ENCODE measurements at places on chromosomes 7 and 10. TPM values are rescaled to one million over a fixed set of nuclear protein-coding genes. Genes with fewer than 3 reads are reported as not detected.

DNA sequence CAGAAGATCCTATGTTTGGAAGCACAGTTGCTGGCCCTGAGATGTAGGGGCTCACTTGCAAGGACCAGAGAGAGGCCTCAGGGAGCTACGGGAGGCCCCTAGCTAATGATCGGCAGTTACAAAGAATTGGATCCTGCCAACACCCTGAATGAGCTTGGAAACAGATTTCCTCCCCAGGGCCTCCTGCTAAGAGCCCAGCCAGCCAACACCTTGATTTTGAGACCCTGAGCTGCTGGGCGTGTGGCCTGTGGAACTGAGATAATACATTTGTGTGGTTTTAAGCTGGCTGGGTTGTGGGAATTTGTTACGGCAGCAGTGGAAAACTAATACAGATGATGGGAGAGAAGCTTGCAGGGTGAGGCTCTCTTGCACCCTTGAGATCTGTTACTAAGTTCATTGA, 3.9 kb downstream of the DOCK1 start:
- H3K27me3 ChIP-seq = no peaks in the 10 kb centered on the region
- peaks cover 23% of the 10 kb centered on the region for H3K4me1 ChIP-seq
- DNase-seq = no peak
- no peak overlapping the region for H3K27ac ChIP-seq
- H3K36me3 ChIP-seq = 0 out of 2 replicates have a peak, but pooled peaks cover 3% of the 10 kb centered on the region
- H3K4me3 ChIP-seq = no peak overlapping the region

- no peaks in the 10 kb centered on the region for H3K4me1 ChIP-seq
- no peak overlapping the region for H3K27ac ChIP-seq
- no peaks in the 10 kb centered on the region for H3K27me3 ChIP-seq
These were observed 26.9 kb upstream of the PITRM1 start for GRCh38 chr10:3199488-3199887.

DNA sequence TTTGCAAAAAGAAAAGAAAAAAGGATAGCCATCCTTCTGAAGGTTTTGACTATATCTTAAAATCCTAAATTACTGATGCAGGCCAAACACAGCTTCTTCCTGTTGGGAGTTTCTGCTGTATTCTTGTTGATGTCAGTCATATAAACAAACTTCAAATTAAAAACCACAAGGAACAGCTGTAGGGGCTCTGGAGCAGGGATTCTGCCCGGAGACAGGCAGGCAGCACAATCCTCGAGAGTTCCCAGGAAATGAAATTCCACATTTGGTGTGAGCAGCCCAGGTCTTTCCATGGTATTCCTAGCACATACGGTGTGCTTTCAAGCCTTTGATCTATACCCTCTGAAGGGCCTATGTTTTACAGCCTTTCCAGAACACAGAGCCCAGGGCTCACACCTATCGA, 43.2 kb downstream of the INSYN2A start:
- H3K4me1 ChIP-seq = peaks cover 57% of the 10 kb centered on the region
- peak overlapping the region; percentile 36 for H3K27ac ChIP-seq
- H3K36me3 ChIP-seq = no peaks in the 10 kb centered on the region
- no peak overlapping the region for H3K4me3 ChIP-seq

DNA sequence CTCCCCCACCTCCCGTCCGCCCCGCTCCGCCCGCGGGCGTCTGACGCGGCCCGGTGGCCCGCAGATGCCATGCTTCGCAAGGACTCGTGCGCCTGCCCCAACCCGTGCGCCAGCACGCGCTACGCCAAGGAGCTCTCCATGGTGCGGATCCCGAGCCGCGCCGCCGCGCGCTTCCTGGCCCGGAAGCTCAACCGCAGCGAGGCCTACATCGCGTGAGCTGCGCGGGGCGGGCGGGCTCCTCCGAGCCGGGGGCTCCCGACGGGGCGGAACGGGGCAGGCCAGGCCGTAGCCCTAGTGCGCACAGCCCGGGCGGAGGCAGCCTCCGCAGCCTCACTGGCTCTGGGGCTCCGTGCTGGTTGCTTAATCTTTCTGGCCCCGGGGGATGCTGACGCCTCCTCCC, 2.8 kb downstream of the ASIC3 start:
- no peaks in the 10 kb centered on the region for H3K36me3 ChIP-seq
- DNase-seq = no peak
- no peaks in the 10 kb centered on the region for H3K27me3 ChIP-seq
- no peak overlapping the region for H3K27ac ChIP-seq
- no peak overlapping the region for H3K4me3 ChIP-seq

DNA sequence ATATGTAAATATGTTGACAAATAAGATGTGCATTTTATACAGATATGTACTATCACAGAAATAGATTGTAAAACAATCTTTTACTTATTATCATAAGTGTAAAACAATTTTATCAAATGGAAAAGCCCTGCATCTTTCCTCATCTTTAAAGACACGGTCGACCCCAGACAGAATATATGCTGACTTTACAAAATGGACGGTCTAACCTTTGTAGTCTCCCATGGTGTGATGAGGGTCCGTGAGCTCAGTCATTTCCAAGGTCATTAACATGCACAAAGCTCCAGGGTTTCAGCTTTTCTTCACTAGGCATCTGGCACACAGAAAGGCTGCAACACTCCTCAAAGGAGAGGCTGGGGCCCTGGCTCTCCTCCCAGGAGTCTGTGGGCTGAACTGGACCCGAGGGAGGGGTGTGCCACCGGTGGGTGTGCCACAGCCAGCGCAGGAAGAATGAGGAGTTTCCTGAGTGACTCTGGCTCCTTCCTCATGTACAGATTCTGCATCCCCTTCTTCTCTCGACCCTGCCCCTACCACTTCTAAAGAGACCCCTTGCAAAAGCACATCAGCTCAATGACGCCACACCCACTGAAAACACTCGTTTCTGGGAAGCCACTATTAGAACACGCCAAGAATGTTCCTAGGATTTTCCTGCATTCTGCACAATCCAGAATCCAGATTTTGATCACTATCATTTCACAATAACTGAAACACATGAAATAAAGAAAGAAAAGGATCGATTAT, 26.2 kb upstream of the ABLIM1 start:
- H3K4me3 ChIP-seq = peak overlapping the region; percentile 39
- peak overlapping the region; percentile 46 for H3K27ac ChIP-seq
- H3K27me3 ChIP-seq = no peaks in the 10 kb centered on the region
- peaks cover 47% of the 10 kb centered on the region for H3K4me1 ChIP-seq
- peak; percentile 64 for DNase-seq

DNA sequence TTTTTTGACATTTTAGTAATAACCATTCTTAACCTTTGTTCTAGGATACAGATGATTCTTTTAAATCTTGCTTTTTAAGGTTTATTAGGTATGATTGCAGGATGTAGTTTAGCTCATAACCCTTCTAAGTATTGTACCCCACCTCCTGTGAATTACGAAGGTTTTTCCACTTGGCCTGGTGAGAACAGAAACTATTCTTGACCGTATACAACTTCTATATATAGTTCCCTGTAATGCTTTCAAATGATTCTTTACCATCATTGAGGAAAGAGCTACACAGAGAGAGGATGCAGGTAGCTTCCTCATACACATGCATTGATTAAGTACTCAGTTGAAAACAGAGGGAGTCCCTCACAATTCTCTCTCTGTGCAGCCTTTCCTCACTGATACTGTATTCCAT, 86.3 kb downstream of the PALS2 start:
- no peak overlapping the region for H3K4me3 ChIP-seq
- no peak overlapping the region for H3K27ac ChIP-seq
- H3K4me1 ChIP-seq = no peaks in the 10 kb centered on the region
- DNase-seq = no peak
- H3K27me3 ChIP-seq = no peaks in the 10 kb centered on the region

DNA sequence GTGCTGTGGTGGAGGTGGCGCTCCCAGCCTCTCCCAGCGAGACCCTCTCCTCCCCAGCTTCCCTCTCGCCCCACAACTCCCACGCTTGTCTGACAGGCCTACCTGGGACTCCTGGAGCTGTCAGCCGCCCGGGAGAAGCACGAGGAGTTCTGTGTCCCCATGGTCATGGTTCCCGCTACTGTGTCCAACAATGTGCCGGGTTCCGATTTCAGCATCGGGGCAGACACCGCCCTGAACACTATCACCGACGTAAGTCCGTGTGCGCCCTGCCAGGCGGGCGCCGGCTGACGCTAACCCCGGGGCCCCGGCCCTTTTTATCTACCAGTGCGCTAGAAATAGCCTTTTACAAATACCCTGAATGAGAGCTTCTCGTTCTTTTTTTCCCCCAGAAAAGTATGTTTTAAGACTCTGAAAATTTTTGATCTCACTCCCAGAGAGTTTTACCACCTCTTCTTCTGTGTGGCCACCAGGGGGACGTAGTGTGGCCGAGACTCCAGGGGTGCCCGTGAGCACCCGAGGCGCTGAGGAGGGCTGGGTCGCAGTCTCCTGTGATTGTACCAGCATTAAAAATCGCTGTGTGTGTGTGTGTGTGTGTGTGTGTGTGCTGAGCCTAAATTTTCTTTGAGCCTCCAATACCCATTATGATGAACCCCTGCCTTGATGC, 52.6 kb downstream of the PFKP start:
- no peak overlapping the region for H3K4me3 ChIP-seq
- H3K36me3 ChIP-seq = no peaks in the 10 kb centered on the region
- H3K27me3 ChIP-seq = no peaks in the 10 kb centered on the region

DNA sequence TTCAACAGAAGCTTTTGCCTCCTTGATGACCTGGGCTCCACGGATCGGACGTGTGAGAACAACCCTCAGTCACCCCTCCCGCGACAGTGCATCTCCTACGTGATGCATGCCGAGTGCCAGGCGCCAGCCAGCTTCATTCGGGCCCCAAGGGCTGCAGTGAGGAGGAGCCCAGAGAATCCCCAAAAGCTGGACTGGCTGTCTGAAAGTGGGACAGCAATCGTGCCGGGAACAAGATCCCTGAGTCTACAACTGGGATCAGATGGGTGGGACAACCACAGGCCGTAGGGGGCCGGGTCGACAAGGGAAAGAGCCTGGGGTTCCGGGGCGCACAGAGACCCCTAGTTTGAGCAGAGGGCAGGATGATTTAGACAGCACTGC, 27.2 kb downstream of the EBF3 start:
- H3K4me1 ChIP-seq = peaks cover 9% of the 10 kb centered on the region
- no peak overlapping the region for H3K4me3 ChIP-seq
- H3K36me3 ChIP-seq = no peaks in the 10 kb centered on the region
- H3K27ac ChIP-seq = no peak overlapping the region

DNA sequence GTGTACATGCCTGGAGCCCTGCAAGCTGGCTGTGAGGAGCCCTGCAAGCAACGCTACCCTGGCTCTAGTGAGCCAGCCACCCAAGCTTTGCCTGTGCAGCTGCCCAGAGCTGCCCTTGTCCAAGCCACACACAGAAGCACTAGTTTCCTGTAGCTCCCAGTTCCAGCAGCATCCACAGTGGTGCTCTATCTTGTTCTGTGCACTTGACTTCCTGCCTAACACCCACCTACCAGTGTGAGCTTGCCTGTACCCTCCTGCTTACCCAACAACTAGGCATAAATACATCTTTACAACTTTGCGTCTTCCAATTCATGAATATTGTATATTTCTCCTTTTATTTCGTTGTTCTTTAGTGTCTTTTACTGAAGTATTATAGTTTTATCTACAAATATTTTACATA, 32.2 kb upstream of the ZNF518A start:
- H3K36me3 ChIP-seq = no peaks in the 10 kb centered on the region
- H3K27me3 ChIP-seq = no peaks in the 10 kb centered on the region
- DNase-seq = no peak
- no peak overlapping the region for H3K4me3 ChIP-seq

GRCh38 chr7:41045556-41046123, 657.2 kb downstream of the INHBA start:
- DNase-seq = no peak
- no peak overlapping the region for H3K27ac ChIP-seq
- H3K4me1 ChIP-seq = no peaks in the 10 kb centered on the region
- H3K36me3 ChIP-seq = no peaks in the 10 kb centered on the region

GRCh38 chr10:100688201-100688600, 57.2 kb upstream of the PAX2 start:
- H3K4me1 ChIP-seq = no peaks in the 10 kb centered on the region
- DNase-seq = no peak
- no peak overlapping the region for H3K27ac ChIP-seq
- no peaks in the 10 kb centered on the region for H3K36me3 ChIP-seq
- peaks cover 30% of the 10 kb centered on the region for H3K27me3 ChIP-seq

DNA sequence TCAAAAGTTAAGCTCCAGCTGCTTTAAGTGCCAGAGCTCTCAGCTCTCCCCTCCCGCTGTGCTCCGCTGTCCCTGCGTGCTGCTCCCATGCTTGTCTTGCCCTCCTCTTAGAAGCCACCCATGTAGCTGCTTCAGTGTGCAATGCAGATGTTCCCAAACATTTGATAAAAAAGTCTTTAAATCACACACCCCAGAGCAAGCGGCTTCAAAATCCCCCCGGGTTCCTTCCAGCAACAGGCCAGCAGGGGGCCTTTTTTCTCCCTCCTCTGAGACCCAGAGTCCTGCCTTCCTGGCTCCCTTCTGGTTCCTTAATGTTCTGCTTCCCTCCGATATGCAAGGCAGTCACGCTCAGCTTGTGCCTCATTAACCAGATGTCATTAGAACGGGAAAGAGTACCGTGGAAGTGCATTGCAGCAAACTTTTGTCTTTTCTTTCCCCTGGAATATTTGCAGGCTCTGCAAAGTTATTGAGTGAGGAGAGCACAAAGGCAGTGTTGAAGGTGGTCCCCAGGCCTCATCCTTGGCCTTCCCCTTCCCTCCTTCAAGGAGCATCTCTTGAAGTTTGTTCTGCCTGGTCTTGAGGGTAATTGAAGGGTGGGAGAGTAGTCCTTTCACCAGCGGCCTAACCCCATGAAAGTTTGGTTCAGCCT, 25.5 kb downstream of the LDB3 start:
- no peaks in the 10 kb centered on the region for H3K27me3 ChIP-seq
- H3K4me1 ChIP-seq = no peaks in the 10 kb centered on the region
- no peak overlapping the region for H3K4me3 ChIP-seq

The FOXP2 gene
- total RNA-seq = 52.7 TPM

The C1GALT1 gene
- total RNA-seq = 46.1 TPM

The EFCAB10 gene
- total RNA-seq = 0.06 TPM

The STAG3 gene
- 1.3 TPM for total RNA-seq

The IFIT1B gene
- not detected for total RNA-seq

The CFAP58 gene
- total RNA-seq = 0.08 TPM

The RNLS gene
- not detected for total RNA-seq

The ARHGAP22 gene
- total RNA-seq = not detected

The AKR1C1 gene
- total RNA-seq = 2.7 TPM
